Foreskin keratinocyte (primary cell): ENCODE measurements at places on chromosomes 5 and 9. TPM values are rescaled to one million over a fixed set of nuclear protein-coding genes. Genes with fewer than 3 reads are reported as not detected.
A peak's percentile ranks its signal among the peaks of the same experiment; 100 is the strongest.

DNA sequence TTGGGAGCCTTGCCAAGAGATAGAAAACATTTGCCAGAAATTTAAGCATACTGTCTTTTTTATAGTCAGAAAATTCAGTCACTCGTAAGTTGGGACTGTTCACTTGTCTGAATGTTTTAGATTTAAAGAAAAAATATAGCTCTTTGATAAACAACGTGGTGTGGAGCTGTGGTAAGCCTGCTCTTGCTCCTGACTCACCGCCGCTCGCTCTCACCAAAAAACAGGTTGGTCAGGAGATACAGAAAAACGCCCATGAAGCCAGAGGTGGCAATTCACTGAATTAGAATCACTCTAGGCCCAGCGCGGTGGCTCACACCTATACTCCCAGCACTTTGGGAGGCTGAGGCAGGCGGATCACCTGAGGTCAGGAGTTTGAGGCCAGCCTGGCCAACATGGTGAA is 6.2 kb downstream of the LNPEP start:
- DNase-seq = peak; percentile 45

DNA sequence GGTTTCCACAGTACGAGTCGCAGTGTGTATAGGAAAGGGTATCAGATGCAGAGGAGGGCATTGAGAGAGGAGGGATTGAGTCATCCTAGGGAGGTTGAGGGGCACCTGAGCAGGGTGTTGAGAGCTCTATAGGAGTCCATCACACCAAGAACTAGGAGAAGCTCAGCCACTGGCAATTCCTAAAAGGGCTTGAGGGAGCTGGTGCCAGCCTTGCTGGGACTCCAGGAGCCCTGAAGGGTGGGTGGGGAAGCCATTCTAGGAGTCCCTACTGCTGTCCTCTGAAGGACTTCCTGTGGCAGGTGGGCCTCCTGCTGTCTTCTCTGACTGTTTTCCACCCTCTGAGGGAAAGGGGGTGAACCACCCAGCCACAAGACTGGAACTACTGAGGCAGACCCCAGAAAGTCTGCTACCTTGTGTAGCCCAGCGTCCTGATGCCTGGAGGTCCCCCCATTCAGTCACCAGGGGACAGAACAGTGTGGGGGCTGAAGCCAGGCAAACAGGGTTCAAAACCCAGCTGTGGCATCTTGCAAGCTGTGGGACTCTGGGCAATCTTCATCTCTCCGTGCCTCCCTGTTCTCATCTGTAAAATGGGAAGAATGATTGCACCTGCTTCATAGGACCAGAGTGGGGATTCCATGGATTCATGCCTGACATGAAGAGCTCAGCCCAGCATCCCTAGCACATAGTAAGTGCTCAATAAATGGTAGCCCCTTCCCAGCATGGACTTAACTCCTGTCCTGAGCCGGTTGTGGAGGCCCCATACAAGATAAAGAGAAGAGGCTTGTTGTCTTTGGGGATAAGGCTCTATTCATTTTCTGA is 149.5 kb downstream of the C9orf50 start:
- no peak for DNase-seq

- no peak for DNase-seq
These were observed 245.3 kb downstream of the SH3GL2 start for GRCh38 chr9:17824191-17824590.

DNA sequence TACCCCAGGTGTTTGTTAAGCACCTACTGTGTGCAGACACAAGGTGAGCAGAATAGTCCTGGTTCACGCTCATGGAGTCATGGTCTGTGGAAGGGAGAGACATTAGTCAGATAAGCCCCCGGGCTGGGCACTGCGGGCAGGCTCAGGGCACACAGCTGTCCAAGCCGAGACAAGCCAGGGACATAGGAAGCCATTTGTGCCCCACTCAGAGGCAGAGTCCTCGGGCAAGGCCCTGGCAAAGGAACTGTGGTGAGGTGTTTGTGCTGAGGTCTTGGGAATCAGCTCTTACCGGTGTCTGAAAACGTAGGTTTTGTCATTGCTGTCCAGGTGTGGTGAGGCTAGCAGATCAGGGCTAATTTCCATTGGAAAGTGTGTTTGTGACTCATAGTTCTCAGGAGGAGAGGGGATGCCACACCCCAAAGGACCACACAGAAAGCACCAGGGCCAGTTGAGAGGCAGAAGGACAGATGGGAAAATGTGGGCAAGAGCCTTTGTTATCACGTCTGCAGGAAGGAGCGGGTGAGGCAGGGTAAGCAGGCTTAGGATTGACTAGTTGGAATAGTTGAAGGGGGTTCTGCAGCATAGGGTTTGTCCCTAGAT is 46.1 kb upstream of the NEURL1B start:
- DNase-seq = no peak

DNA sequence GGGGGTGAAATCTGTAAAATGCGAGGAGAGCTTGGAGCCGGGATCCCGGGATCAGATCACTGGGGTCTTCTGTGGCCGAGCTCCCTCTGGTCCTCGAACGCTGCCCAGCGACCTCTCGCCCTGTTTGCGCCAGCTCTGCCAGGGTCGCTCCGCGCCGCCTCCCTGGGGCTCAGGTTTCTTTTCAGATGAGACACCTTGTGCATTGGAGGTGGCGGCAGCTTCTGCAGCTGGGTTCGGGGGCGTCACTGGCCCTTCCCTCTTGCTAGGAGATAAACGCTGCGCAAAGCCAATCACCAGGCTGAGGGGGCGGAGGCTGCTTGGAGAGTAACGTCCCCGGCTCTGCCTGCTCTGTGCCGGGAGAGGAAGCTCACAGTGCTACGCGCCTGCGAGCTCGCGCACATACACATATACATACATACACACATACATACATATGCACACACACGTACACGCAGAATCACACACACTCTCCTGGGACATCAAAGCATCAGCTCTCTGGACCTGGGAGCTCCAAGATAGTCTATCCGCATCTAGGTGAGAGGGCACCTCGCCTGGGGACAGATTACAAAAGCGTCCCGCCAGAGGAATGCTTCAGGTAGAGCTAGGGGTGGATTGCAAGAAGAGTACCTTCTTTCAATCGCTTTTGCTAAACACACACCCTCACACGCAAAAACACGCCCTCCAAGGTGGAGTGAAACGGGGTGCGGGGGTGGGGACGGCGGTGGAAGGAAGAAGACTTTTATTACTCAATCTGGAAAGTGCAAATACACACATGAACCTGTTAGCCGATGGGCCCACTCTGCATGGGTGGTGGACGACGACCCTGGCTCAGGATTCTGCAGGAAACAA is at the start of gene ST8SIA4:
Gene ST8SIA4 (minus strand): TSS at position 244 of the 849 bp plus-strand sequence. CDS start 327 bp downstream, outside the sequence.
- peak; percentile 61 for DNase-seq

RUFY1 gene
- 27.4 and 29.3 TPM in 2 replicates for total RNA-seq

TCF7 gene
- total RNA-seq = 0.63 and 0.88 TPM in 2 replicates

SHISAL2B gene
- total RNA-seq = not detected in 2 replicates

TMEFF1 gene
- 0.46 and 0.54 TPM in 2 replicates for total RNA-seq

- no peak for DNase-seq
These were observed 566 bp downstream of the IRX2 start for GRCh38 chr5:2750758-2751464.

TEX10 gene
- total RNA-seq = 39.4 and 40.0 TPM in 2 replicates

DNA sequence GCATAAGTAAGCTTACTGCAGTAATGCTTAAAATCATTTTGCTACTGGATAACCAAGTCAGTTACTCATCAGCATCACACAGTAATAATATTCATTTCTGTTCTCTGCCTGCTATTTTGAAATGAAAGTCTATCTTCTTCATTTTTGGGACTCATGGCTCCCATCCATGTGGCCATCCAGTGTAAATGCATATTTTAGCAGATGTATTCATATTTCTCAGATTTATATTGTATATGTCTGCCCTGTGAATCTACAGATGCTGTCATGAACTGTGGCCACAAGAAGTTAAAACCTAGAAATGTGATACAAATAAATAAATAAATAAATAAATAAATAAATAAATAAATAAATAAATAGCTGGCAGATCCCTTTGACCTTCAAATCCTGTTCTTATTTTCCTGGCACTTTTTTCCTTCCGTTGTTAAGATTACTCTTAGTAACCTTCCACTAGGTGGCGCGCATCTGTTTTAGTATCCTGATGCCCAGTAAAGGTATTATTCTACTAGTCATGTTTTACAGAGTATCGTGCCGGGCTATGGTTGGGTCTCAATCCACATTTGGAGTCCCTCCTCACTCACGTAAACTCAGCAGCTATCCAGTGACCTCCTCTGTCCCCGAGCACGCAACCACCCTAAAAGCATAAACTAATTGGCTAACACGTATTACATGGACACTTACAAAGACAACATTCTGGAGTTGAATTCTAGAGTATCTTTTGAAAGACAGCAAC is 79.2 kb upstream of the IL7R start:
- DNase-seq = no peak

IFNA21 gene
- not detected in 2 replicates for total RNA-seq

DNA sequence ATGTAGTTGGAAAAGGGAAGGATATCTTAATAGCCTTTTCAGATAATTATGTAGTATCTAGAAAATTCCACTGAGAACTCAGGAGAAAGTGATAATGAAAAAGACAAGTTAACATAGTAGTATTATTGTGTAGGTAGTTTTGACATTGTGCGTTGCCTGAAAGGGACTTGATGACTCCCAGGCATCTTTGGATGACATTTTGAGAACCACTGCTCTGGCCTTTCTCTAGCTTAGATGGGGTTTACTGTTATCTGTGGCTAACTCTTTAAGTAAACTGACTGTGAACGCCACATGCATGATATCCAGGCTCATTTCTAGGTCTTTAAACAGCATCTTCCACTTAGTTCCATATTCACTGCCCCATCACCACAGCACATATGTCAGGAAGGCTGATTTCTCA is 14.4 kb upstream of the FYB1 start:
- DNase-seq = no peak

GRCh38 chr9:111108946-111109345 is 70.7 kb upstream of the LPAR1 start:
- DNase-seq = no peak

DNA sequence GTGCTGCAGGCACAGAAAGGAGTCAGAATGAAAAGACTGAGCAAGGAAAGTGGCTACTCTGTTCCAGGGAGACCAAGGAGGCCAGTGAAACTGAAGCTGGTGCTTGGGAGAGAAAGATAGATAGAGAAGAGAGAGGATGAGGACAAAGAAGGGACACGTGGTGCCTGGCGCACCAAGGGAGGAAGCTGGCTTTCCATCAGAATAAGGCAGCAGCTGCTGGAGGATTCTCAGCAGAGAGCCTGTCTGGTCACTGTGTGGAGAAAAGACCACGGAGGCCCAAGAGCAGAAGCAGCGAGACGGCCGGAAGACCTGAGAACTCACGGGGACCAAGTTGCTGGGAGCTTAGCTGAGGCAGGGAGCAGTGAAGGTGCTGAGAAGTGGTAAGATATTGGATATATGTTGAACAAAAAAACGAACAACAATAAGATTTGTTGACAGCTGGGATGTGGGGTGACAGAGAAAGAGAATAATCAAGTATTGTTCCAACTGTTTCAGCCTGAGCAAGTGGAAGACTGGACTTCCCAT is 116.1 kb downstream of the SEMA5A start:
- DNase-seq = no peak

- no peak for DNase-seq
These were observed 204.7 kb downstream of the TTLL11 start for GRCh38 chr9:121888438-121888775.

LPCAT1 gene
- 43.2 and 45.6 TPM in 2 replicates for total RNA-seq

DNA sequence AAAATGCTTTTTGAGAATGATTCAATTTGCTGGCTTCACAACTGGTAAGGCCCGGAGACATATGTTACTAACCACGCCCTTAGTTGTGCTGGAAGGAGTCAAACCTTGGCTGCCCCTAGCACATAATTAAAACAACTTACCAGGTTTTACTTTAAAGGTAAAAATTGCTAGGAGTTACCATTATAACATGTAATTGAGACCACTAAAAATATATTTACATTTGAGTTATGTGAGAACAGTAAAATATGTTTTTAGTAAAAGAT is 435.6 kb upstream of the CDH9 start:
- DNase-seq = no peak
